ENCODE measurements at places on chromosomes 4 and X. TPM values are rescaled to one million over a fixed set of nuclear protein-coding genes. Genes with fewer than 3 reads are reported as not detected.

MAGED4B gene
- total RNA-seq, result 3.2 TPM

CFAP47 gene
- not detected for total RNA-seq

RHOH gene
- 187 TPM for total RNA-seq

DNA sequence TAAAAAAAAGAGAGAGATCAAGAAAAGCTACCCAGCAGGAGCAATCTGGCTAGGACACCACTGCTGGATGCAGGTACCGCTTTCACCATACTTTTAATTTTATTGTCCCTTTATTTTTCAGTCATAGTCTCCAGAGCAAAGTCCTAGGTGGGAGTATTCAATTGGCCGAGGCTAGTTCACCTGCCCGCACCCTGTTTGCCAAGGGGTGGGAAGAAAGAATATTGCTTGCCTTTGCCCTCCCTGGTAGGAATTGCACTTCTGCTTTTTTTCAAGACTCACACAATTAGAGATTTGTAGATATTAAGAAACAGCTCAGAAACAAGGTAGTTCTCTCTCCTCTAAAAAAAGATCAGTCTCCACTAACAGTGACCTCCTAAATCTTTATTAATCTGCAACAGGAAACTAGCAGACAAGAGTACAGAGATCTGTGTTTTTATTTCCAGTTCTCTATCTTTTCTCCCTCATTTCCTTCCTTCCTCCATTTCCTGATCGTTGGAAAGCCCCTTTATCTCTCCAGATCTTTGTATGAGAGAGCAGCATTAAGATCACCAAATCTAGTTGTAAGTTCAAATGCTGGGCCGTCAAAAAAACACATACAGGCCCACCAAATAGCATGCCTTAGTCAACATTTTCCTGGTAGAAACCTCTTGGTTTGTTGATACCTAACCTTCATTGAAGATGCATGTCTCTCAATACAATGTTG, 9.4 kb upstream of the RPGR start:
- no peak overlapping the region for H3K4me3 ChIP-seq
- H3K4me1 ChIP-seq, result no peaks in the 10 kb centered on the region
- H3K27me3 ChIP-seq, result peaks cover 6% of the 10 kb centered on the region
- DNase-seq, result no peak
- no peaks in the 10 kb centered on the region for H3K36me3 ChIP-seq

- peaks cover 5% of the 10 kb centered on the region for H3K4me1 ChIP-seq
- no peak overlapping the region for H3K27ac ChIP-seq
- no peak for DNase-seq
- H3K4me3 ChIP-seq, result no peak overlapping the region
- no peaks in the 10 kb centered on the region for H3K27me3 ChIP-seq
Observed at GRCh38 chrX:134457708-134458107, 2.3 kb upstream of the HPRT1 start.

TSC22D3 gene
- total RNA-seq, result 142 TPM

FMR1NB gene
- total RNA-seq, result not detected

GRCh38 chrX:107560980-107561379, 67.3 kb upstream of the PRPS1 start:
- H3K4me1 ChIP-seq, result no peaks in the 10 kb centered on the region
- DNase-seq, result no peak
- H3K27me3 ChIP-seq, result peaks cover 1% of the 10 kb centered on the region
- no peak overlapping the region for H3K27ac ChIP-seq
- no peak overlapping the region for H3K4me3 ChIP-seq
- no peaks in the 10 kb centered on the region for H3K36me3 ChIP-seq

IL13RA2 gene
- not detected for total RNA-seq

- H3K27me3 ChIP-seq, result no peaks in the 10 kb centered on the region
- H3K27ac ChIP-seq, result no peak overlapping the region
- H3K4me1 ChIP-seq, result peaks cover 14% of the 10 kb centered on the region
- H3K4me3 ChIP-seq, result no peak overlapping the region
- no peaks in the 10 kb centered on the region for H3K36me3 ChIP-seq
Observed at GRCh38 chr4:68451246-68452211, 4.3 kb downstream of the TMPRSS11E start.

GRCh38 chrX:626745-627509, 3.7 kb upstream of the SHOX start:
- peaks cover 4% of the 10 kb centered on the region for H3K4me1 ChIP-seq
- no peak for DNase-seq
- peaks cover 1% of the 10 kb centered on the region for H3K36me3 ChIP-seq
- H3K27me3 ChIP-seq, result peaks cover 80% of the 10 kb centered on the region
- no peak overlapping the region for H3K27ac ChIP-seq

PPID gene
- 31.5 TPM for total RNA-seq

DNA sequence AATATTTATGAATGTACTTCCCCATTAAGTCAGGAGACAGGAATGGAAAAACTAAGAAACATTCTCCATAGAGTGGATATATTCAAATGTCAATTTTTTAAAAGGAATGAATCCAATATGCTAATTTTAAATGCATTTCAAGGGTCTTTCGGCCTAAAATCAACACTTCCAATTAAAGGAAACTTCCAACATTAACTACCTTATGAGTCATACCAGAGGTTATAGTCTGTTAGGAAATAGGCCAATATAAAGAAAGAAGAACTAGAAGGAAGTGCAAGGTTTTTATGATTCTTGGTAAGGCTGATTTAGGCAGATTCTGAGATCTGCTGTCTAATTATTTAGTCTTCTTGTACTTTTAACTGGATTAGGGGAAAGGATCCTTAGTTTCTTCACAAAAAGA, 260.1 kb upstream of the EDNRA start:
- H3K27ac ChIP-seq, result no peak overlapping the region
- H3K36me3 ChIP-seq, result no peaks in the 10 kb centered on the region
- no peak for DNase-seq
- H3K4me3 ChIP-seq, result no peak overlapping the region
- H3K27me3 ChIP-seq, result no peaks in the 10 kb centered on the region
- no peaks in the 10 kb centered on the region for H3K4me1 ChIP-seq

- H3K27me3 ChIP-seq, result no peaks in the 10 kb centered on the region
- H3K4me3 ChIP-seq, result no peak overlapping the region
- no peak for DNase-seq
- H3K36me3 ChIP-seq, result peaks cover 1% of the 10 kb centered on the region
Observed at GRCh38 chr4:6779667-6780565, 2.6 kb upstream of the KIAA0232 start.

PRRG3 gene
- not detected for total RNA-seq

DNA sequence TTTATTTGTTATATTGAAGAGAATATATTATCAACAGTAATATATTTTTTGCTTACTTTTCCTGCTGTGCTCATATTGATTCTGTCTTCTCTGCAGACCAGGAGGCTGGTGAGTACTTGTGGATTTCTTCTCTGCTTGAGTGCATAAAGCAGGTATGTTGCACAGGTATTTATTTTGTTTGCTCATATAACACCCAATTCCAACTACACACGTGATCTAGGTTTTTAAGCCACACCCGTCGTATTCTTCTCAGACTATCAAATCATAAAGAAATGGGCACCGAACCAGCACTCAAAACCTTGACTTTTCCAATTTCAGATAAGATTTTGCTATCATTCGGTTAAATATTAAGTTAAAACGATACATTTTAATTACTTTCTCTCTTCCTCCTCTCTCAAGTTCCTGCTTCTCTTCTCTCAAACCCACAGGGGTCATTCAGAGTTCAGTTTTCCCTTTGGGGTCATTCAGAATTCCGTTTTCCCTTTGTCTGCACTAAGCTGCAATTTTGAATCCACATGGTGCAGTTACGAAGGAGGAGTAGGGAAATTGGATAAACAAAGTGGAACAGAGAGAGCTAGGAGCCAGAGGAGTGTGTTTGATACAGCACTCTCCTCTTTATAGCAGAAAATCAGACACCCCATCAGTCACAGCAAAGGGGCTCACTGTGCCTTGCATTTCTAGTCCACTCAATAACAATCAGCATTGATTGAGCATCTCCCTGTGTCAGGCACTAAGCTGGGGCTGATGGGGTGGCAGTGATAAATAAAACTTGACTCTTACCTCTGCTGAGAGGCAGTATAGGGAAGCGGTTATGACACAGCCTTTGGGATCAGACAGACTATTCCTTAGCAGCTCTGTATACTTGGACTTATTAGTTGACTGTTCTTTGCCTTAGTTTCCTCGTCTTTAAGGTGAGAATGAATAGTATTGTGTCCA, at the start of gene ADH1C:
Gene ADH1C, minus strand, starts transcription at position 145 of the 936 bp plus-strand sequence. Its CDS starts 71 bp downstream, at position 74.
- no peak for DNase-seq
- H3K27me3 ChIP-seq, result no peaks in the 10 kb centered on the region
- no peak within 1 kb of the TSS for H3K4me3 ChIP-seq
- no peaks in the 10 kb centered on the region for H3K36me3 ChIP-seq
- H3K27ac ChIP-seq, result no peak within 1 kb of the TSS

- H3K4me1 ChIP-seq, result peaks cover under 1% of the 10 kb centered on the region
- no peak overlapping the region for H3K4me3 ChIP-seq
- H3K36me3 ChIP-seq, result peaks cover 42% of the 10 kb centered on the region
- no peak for DNase-seq
- no peaks in the 10 kb centered on the region for H3K27me3 ChIP-seq
Observed at GRCh38 chr4:122992641-122993040, 70.2 kb upstream of the NUDT6 start.

STATH gene
- not detected for total RNA-seq

DNA sequence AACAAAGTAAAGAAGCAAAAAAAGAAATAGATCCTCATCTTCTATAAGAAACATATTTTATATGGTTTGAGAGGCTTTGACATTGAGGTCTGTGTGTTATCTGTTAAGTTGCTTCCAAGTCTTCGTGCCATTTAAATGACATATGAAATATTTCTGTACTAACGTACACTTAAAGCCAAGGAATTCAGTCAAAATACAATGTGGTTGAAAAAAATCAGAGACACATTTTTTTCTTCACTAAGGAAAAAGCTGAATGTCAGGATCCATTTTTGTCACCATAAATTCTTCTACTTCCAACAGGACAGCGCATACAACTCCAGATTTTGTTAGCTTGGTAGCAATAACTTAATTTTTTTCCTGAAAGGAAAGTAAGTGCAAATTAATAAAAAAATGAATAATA, 168.5 kb downstream of the FAT4 start:
- H3K4me3 ChIP-seq, result no peak overlapping the region
- no peaks in the 10 kb centered on the region for H3K36me3 ChIP-seq
- no peak for DNase-seq
- no peaks in the 10 kb centered on the region for H3K4me1 ChIP-seq

MAGEC3 gene
- not detected for total RNA-seq

DNA sequence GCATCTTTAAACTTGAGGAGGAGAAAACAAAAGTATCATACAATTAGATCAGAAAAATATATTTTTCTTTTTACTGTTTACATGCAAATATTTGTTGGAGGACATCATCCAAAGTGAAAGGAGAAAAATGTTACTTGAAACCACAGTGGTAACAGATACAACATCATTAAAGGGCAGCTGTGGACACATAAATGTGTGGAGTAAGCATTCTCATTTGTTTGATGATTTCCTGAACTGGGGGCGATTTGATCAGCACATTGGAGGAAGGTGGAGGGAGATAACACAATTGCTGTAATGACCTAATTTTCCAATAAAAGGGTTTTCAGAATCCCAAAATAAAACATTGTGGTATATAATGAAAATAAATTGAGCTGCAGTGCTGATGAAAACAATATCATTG, 314.5 kb upstream of the HS3ST1 start:
- no peaks in the 10 kb centered on the region for H3K36me3 ChIP-seq
- no peak overlapping the region for H3K4me3 ChIP-seq
- no peak overlapping the region for H3K27ac ChIP-seq
- H3K27me3 ChIP-seq, result peaks cover 2% of the 10 kb centered on the region
- DNase-seq, result no peak

DNA sequence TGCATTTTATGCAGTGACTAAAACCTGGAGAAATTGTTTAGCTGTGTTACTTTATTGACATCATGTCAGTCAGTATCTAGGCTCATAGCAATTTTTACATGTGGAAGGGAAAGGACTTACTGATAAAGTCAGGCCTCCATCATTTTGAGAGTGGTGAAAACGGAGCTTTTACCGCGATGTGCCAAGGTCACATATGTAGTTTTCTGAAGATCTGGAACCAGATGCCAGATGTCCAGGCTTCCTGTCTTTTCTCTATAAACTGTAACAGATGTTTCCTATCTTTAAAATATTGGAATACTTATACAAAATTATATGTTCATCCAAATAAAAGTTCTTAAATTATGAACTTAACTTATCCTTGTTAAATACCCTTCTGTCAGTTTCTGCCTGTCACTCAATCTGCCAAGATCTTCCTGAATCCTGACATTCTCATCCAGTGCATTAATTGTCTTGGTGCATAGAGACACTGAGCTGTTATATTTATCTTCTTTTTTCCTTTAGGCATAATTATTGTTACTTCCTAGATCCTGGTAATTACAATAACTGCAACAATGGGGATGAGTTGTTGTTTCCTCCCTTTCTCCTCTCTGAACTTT, 1646.2 kb upstream of the TENM3 start:
- H3K27me3 ChIP-seq, result no peaks in the 10 kb centered on the region
- peaks cover 4% of the 10 kb centered on the region for H3K4me1 ChIP-seq
- H3K27ac ChIP-seq, result no peak overlapping the region
- DNase-seq, result no peak
- H3K4me3 ChIP-seq, result no peak overlapping the region

SPINK2 gene
- total RNA-seq, result 9.8 TPM
